Progenitor cell of endocrine pancreas (in vitro differentiated cells): ENCODE measurements at places on chromosomes 2 and 18.

DNA sequence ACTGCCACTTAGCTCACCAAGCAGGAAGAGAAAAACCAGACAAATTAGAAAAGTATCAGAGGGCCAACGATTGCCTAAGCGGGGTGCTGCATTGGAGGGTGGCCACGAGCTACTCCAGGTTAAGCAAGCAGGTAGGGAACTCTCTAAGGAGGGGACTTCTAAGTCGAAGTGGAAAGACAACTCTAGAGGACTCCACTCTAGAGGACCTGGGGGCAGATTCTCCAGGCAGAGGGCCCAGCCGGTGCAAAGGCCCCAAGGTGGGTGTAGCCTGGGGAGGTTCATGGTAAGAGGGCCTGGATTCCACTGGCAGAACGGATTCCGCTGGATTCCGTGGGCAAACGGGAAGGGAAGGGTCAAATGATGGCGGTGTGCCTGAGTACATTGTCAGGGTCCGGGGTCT lies 12.7 kb downstream of the FBLN7 start:
- no peak for DNase-seq

GRCh38 chr18:13364721-13365205 lies 146.2 kb downstream of the LDLRAD4 start:
- no peak for DNase-seq

DNA sequence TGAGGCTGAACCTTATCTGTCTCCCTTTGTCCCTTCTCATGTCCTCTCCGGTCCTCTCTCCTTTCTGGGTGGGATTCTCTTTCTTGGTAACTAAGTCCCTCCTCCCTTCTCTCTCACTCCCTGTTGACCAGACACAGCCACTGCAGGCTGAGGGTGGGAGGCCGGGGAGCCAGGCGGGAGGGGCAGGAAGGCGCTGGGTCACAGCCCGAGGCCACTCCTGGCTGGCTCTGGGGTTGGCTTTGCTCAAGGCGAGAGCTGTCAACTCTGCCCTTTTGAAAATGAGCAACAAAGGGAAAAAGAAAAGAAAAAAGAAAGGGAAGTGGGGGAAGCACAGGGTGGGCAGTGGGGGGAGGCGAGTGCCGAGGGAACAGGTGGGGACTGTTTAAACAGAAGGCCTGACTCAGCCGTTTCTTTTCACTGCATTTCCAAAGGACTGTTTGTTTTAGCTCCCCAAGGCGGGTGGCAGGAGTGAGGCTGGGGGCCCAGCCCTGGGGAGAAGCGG lies 70.5 kb upstream of the IGFBP5 start:
- DNase-seq = peak; percentile 60

- DNase-seq = no peak
Measured at GRCh38 chr2:237075749-237076599, 9.7 kb upstream of the COPS8 start.

DNA sequence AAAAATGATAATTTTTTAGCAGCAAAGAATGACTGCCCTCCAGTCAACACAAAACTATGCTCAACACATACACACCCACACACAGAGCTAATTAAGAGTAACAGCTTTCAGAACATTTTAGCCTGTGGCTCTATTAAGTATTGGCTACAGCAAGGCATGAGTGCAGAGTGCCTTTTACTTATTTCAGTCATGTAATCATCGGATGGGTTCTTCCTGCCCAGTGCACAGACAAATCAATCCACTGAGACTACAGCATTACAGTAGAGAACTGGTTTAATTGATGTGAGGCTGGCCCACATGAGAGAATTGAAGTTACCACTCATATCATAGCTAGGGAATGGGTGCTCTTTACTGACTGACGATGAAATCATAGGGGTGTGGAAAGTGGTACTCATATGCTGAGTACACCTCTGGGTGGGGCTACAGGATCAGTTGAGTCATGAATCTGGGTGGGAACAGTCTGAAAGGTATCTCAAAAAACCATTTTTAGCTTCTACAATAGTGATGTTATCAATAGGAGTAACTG lies 241.0 kb downstream of the FSIP2 start:
- DNase-seq = no peak

DNA sequence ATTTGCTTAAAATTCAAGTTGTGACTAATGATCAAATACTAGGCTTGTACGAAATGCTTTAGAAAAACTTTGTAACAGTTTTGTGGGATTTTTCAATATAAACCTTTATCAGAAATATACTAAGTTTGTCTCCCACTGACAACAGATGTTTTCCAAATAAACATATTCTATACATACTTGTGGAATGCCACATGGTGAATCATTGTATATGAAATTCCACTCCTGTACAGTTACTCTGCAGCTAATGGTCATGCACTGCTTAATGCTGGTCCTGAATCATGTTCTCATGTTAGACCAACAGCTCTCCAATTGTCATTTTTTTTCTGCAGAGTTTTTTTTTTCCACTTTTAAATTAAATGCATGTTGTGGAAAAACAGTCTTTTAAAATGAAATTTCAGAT lies 90.1 kb downstream of the DPP4 start:
- no peak for DNase-seq

DNA sequence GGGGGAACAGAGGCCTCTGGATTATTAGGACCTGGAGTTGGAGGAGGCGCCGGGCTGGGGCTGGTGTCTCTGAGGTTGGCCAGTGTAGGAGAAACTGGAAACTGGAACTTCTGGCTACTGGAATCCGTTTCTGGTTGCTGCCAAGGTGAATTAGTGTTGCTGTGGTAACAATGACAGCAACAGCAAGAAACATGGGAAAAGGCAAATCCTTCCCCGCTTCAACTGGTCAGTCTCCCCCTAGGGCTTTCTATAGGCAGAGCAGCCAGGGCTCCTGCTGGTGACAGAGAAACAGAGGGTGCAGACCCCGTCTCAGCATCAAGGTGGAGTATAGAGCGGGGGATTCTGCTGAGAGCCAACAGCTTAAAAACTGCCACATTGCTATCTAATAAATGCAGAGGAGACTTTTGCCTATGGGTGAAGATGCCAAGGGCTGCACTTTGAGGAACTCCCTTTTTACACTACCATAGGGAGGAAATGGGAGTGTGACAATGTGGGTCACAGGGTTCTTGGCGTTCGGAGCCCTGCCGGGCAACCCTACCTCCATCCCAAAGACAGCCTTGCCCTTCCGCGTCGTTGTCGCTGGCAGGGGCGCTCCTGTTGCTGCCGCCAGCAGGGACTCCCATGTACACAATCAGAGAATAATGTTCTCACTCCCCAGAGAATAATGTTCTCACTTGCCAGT lies 81.4 kb upstream of the CABLES1 start:
- DNase-seq = peak; percentile 19

GRCh38 chr2:175227393-175227792 lies 45.9 kb upstream of the ATP5MC3 start:
- DNase-seq = no peak

GRCh38 chr2:112627060-112628040 lies 18.4 kb upstream of the SLC20A1 start:
- no peak for DNase-seq

GRCh38 chr2:46148369-46148736 lies 148.9 kb upstream of the EPAS1 start:
- no peak for DNase-seq

- no peak for DNase-seq
Measured at GRCh38 chr2:63578767-63579166, 9.5 kb downstream of the WDPCP start.

DNA sequence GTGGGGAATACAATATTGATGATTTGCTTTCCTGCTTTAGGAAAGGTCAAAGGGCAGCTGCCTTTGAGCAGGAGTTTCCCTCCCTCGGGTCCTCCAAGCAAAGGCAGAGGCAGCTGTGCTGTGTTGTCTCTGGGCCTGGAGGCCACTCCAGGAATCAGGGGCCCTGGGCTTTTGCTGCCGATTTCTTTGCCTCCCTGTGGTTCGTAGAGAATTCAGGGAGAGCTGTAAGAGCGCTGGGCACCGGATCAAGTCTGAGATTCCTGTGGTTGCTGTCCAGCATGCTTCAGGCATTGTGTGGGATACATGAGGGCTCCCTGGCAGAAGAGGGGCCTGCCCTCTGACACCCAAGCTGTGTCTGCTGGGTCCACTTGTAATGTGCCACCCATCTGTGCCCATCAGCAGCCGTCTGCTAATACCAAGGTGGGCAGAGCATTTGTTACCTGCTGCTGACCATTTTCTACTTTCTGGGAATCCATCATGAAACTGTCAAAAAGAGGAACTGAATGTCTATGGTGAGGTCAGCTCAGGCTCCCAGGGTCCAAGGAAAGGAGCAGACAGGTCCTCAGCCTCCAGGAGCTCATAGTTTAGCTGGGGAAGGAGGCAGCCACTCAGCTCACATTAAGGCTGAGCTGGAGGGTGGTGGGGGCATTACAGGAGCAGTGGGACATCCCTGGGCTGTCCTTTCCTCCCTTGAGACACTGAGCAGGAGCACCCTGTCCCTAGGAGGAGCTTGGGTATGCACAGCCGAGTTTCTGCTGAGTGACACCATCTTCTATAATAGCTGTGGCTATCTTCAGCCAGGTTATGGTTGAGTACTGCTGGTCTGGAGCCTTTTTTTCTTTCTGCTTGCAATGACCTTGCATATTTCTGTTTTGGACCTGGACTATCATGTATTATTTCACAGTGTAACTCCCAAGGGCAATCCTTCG lies 68.5 kb downstream of the CTIF start:
- DNase-seq = no peak

GRCh38 chr2:177538323-177538722 lies 145.8 kb downstream of the AGPS start:
- no peak for DNase-seq

DNA sequence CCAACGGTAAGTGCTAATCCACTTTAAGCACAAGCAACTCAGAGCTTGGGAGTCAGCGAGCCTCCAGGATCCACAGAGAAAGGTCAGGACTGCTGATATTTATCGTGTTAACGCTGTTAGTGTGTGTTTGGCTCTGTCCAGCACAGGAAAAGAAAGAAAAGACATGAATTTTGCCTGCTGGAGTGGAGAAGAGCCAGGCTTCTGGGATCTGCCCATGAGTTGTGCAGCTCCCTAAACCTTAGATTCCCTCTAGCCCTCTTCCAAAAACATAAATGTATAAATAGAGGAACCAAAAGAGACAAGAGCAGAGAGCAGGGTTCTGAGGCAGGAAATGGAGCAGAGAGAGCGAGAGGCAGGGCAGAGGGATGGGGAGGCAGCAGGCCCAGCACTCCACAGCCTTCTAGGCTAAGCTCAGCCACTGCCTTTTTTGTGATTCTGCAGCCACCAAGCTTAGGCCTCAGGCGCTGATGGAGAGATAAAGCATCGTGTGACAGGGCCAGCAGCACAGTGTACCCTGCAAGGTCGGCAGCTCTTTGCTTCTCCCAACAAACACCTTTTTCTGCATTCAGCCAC lies 14.5 kb upstream of the MAT2A start:
- DNase-seq = no peak

DNA sequence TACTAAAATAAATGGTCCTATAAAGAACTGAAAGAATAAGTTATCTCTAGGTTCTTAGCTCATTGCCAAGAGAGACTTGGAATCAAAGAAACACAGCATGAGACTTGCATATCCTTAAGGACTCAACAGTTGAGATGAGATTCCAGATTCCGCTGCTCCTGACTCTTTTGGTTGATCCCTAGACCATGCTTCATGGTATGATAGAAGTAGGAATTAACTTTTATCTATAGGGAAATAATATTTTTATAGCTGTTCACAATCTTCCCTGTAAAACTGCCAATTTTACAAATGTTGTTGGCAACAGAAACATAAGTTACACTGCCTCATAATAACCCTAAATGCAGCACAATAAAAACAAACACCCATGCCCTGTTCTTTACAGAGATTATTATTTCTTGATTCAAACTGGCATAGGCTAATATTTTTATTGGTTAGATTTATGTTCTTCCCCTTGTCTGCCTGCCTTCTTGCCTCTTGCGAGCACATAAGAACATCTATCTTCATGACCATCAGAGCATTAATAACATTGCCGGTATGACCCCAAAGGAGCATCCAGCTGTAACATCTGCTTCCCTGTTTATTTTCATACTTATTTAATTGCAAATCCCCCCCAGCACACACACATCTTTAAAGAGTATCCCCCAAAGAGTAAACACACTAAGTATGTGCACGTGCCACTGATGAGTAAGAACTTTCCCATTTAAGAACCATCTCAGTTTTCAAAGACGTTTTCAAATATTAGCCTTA lies 735.7 kb upstream of the SLC8A1 start:
- no peak for DNase-seq

DNA sequence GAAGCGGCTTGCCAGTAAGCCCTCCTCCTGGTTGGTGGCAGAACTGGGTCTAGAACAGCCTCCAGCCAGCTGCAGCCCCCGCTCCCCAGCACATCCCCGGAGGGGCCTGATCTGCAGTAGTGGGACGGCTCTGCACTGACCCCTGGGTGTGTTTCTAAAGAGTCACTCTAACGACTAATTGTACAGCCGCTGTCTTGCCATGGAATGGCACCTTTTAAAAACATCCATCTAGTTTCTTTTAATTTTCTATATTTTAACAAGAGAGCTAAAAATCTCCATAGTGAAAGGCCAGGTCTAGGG lies 82.0 kb downstream of the MTCL1 start:
- no peak for DNase-seq

DNA sequence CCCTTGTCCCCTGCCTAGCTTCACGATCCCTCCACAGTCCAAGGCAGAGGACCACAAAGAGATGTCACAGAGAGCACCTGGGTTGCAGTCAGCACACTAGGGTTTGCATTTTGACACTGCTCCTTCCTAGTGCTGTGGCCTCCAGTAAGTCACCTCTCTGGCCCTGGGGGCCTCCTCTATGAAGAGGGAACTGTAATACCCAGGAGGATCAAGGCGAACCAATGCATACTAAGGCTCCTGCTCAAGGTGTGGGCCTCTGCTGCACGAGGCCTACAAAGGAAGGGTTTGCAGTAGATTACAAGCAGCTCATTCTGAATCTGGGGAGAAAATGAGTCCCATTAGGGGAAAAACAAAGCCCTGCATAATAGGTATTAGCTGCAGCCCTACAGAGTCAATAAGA lies 72.3 kb upstream of the FZD7 start:
- no peak for DNase-seq

GRCh38 chr2:169510496-169510895 lies 994 bp downstream of the KLHL41 start:
- no peak for DNase-seq

DNA sequence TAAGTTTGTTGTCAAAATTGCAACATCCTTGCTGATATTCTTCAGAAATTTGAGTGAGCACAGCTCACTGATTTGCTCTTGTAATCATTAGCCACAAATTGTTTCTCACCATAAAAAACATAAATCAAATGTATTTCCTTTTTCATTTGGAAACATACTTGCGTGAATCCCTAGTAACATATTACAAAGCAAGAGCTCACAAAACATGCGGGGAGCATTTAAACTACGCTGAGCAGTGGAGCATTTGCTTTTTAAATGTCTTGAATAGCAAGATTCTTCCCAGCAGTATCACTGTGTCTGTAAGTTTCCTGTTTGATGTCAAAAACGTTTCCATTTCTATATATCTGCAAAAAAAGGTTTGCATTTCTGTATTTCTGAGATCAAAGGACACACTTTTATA lies 788.3 kb upstream of the SALL3 start:
- DNase-seq = no peak

GRCh38 chr2:503288-503999 lies 173.8 kb downstream of the TMEM18 start:
- DNase-seq = no peak

- no peak for DNase-seq
Measured at GRCh38 chr2:193627187-193627926, 1432.6 kb upstream of the TMEFF2 start.

- DNase-seq = no peak
Measured at GRCh38 chr2:10350761-10351160, 48.1 kb downstream of the HPCAL1 start.

- no peak for DNase-seq
Measured at GRCh38 chr2:96556441-96557330, 20.1 kb downstream of the ARID5A start.

- no peak for DNase-seq
Measured at GRCh38 chr18:49241852-49242251, 218.6 kb downstream of the DYM start.
